ENCODE measurements at places on chromosomes 5 and 9.
A peak's percentile ranks its signal among the peaks of the same experiment; 100 is the strongest.

- no peak for DNase-seq
Measured at GRCh38 chr5:167967494-167968177, 323.8 kb upstream of the WWC1 start.

GRCh38 chr5:116358911-116359418, 215.7 kb downstream of the SEMA6A start:
- no peak for DNase-seq

DNA sequence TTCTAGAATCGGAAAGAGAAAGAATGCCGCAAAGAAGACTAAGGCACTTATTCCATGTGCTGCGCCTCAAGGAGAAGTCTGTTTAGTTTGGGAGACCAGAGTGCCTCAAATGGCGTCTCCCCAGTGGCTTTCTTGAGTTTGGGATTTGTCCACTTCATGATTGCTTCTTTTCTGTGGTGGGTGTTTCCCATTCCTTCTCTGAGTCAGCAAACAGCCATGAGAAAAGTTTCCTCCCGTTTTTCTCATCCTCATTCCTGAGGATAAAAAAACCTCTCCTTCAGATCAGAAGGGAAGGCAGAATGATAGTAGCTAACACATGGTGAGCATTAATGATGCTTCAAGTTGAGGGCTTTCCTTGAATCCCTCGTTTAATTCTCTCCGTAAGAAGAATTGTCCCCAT, 275.9 kb upstream of the WWC1 start:
- DNase-seq, result no peak

DNA sequence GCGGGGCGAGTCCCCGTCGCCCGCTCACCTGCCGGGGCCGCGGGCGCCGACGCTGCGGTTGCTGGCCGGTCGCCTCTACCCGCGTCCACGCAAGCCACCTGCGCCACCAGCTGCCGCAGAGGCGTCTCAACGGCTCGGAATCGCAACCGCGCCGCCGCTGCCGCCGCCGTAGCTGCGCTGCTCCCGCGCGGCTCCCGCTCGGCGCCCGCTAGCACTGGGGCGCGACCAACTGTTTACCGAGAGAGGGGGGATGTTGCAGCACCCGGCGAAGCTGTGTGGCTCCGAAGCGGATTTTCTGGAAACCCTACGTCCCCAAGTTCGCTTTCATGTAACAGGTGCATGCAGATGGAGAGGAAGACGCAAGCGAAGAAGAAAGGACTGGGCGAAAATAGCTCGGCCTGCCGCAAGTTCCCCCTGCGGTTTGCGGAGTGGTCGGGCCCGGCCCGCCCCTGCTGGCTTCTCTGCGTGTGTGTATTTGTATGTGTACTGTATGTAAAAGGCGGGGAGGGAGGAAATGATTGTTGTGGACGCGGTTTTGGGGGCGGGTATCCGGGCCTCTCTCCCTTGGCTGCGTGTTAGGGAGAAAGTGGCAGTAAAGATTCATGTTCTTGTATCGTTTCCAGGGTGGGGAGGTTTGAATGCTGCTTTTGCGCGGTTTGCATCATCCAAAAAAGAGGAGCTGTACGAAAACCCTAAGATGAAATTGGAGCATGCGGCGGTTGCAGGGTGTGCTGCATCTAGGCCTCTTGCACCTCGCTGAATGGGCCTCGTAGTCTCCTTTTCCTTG, at the start of gene PSIP1:
TSS of gene PSIP1 (minus strand) at position 182 of the 787 bp plus-strand sequence. CDS start 782 bp downstream, outside the sequence.
- peak; percentile 90 for DNase-seq

DNA sequence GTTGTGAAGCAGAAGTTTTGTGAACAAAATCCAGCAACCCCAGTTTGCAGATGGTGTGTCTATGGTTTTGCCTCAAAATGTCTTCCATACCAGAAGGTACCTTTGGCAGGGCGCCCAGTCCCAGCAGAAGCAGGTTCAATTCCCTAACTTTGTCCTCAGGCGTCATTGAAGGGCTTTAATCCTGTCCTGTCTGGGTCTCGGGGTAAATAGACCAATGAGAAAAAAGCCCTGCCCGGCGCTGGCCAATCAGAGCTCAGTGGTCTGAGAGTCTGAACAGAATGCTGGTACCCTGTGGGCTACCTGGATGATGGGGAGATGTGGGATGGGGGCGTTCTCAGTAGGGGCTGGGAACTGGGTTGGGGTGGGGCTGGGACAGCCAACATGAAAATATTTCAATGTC, 6.2 kb upstream of the ST6GALNAC4 start:
- no peak for DNase-seq

- DNase-seq, result no peak
Measured at GRCh38 chr9:132238992-132239391, 77.1 kb downstream of the NTNG2 start.

GRCh38 chr5:28009576-28009975, 971.2 kb upstream of the CDH9 start:
- DNase-seq, result no peak

GRCh38 chr5:157203417-157203816, 22.8 kb downstream of the ITK start:
- DNase-seq, result no peak
